Endothelial cell (in vitro differentiated cells): ENCODE measurements at places on chromosomes 13 and 19. TPM values are rescaled to one million over a fixed set of nuclear protein-coding genes. Genes with fewer than 3 reads are reported as not detected.

The CADM4 gene
- total RNA-seq: 21.1 TPM

The SHISA2 gene
- 71.5 TPM for total RNA-seq

The GPR183 gene
- not detected for total RNA-seq

The COMP gene
- not detected for total RNA-seq

DNA sequence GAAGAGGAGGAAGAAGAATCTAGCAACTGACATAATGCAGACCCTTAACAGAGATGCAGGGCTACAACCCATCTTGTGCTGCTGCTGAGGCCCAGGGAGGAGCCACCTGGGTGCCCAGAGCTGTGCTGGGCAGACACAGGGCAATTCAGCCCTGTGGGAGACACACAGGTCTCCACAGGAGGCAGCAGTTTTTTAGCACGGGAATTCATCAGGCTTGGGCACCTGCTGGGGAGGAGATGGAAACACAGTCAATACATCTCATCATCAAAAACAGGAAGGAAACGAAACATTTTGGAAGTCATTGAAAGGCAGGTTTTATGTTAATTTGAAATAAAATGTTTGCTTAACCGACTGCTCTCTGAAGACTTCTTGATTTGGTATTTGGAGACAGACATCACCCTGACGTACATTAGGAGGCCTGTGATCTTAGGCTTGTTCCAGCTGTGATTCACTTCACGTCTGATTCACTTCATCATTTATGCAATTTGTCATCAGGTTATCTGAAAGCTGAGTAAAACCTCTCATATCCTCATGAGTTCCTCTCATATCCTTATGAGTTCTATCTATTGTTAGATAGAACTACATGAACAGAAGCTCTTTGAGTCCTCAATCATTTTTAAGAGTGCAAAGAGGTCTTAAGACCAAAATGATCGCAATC lies 77.4 kb downstream of the CYSLTR2 start:
- H3K4me1 ChIP-seq: peaks cover 3% of the 10 kb centered on the region
- no peak overlapping the region for H3K4me3 ChIP-seq
- H3K27ac ChIP-seq: no peak overlapping the region
- H3K27me3 ChIP-seq: peaks cover 6% of the 10 kb centered on the region
- no peaks in the 10 kb centered on the region for H3K36me3 ChIP-seq
- DNase-seq: no peak

DNA sequence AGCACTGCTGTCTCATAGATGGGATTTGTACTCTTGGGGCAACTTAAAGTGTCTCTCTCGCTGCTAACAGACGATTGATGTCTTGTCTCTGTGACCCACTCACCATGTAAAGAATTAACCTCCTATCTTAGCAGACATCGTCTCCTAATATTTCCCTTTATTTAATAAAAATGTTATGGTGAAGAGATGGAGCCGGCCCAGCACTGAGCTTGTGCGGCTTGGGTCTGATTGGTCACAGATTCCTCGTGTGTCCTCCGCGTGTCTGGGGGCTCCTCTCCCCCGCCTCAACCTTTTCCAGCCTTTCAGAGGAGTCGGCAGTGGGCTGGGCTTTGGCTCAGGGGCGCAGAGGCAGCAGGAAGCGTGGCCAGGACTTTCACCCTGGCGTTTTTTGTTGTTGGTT lies 13.2 kb upstream of the CRTC1 start:
- no peak overlapping the region for H3K27ac ChIP-seq
- H3K4me1 ChIP-seq: no peaks in the 10 kb centered on the region
- DNase-seq: no peak
- H3K36me3 ChIP-seq: peaks cover 7% of the 10 kb centered on the region

DNA sequence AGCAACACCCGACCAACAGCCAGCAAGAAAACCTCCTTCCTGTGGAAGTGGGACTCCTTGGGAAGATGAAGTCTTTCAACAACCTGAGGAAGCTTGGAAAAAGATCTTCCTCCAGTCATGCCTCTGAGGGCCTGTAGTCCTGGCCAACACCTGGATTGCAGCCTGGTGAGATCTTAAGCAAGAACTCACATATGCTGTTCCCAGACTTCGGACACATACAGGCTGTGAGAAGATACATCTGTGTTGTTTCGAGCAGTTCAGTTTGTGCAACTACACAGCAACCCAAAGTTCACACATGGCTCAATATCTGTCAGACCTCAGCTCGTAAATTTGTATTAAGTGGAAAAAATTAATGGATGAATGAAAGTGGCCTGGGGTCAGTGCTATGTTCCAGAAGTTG lies 65.1 kb upstream of the UBAC2 start:
- H3K27me3 ChIP-seq: peaks cover 2% of the 10 kb centered on the region
- no peaks in the 10 kb centered on the region for H3K36me3 ChIP-seq
- no peaks in the 10 kb centered on the region for H3K4me1 ChIP-seq

DNA sequence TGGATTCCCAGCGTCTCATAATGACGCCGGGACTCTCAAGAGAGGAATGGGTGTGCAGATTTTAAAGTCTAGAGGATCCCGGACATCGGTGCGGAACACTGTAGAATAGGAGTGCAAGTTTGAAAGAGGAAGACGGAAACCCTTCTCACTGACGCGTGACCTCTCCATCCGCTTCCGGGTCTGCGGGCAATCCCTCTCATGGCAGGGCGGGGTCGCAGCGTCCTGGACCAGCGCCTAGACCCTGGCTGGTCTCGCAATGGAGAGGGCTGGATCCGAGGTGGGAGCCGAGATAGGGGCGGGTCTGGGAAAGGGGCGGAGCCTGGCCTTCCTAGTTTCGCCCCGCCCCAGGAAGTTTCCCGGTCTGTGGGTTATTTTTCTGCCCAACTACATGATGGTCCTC lies 4.6 kb upstream of the ZNF845 start:
- H3K27ac ChIP-seq: no peak overlapping the region
- peaks cover 3% of the 10 kb centered on the region for H3K4me1 ChIP-seq

- peaks cover 26% of the 10 kb centered on the region for H3K4me1 ChIP-seq
- peak; percentile 61 for DNase-seq
- H3K36me3 ChIP-seq: peaks cover 14% of the 10 kb centered on the region
- peak overlapping the region; percentile 91 for H3K4me3 ChIP-seq
- H3K27ac ChIP-seq: peak overlapping the region; percentile 62
- peaks cover 13% of the 10 kb centered on the region for H3K27me3 ChIP-seq
Observed at GRCh38 chr19:13099073-13099999, 3.3 kb downstream of the LYL1 start.

DNA sequence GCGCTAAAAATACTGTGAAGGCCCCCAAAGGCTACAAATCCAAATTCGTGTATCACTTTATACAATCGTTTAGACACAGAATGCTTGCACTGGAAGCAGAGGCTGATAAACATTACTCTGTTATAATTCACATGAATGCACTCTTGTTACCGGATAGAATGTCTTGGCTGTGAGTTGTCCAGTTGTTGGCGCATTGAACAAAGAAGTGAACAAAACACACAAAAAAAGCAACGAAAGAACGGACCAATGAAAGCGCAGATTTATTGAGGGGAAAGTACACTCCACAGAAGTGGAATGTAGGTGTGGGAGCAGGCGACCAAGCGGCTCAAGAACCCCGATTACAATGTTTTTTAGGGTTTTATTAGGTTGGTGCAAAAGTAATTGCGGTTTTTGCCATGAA lies 529 bp upstream of the ZNF418 start:
- H3K4me1 ChIP-seq: peaks cover 11% of the 10 kb centered on the region
- H3K36me3 ChIP-seq: peaks cover 37% of the 10 kb centered on the region
- H3K27me3 ChIP-seq: no peaks in the 10 kb centered on the region
- no peak for DNase-seq
- no peak overlapping the region for H3K27ac ChIP-seq

DNA sequence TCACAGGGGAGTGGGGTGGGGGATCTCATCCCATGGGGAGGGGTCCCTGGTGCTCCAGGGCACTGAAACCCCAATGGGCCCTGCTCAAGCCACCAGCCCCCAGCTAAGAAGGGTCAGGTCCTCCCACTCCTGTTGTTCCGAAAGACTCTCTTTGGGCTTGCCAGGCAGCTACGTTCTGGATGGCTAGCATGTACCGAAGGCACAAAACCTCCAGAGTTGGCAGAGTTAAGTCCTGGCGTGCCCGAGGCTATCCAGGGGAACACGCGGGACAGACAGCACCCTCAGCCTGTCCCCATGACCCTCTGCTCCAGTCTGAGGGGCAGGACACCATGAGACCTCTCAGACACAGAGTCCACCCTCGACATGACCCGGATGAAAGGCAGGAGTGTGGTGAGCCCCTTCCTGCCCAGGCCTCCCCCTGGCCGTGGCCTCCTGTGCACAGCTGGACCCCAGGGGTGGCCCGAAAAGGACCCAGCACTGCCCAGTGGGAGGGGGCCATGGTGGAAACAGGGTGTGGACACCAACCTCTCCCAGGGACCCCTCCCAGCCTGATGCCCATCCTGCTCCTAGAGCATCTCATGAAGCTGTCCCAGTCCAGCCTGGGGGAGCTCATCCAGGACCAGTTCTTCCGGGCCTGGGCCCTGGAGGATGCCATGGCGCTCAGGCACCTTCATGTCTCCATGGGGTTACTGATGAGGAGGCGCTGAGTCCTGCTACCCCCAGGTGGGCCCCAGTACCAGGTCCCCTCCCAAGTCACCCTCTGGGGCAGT lies 53.0 kb upstream of the TPM4 start:
- H3K4me3 ChIP-seq: no peak overlapping the region
- peaks cover 11% of the 10 kb centered on the region for H3K27me3 ChIP-seq
- no peaks in the 10 kb centered on the region for H3K4me1 ChIP-seq
- H3K36me3 ChIP-seq: peaks cover 3% of the 10 kb centered on the region

GRCh38 chr13:98988277-98988676 lies 10.4 kb upstream of the DOCK9 start:
- H3K36me3 ChIP-seq: no peaks in the 10 kb centered on the region
- no peak overlapping the region for H3K4me3 ChIP-seq
- no peaks in the 10 kb centered on the region for H3K27me3 ChIP-seq
- H3K27ac ChIP-seq: no peak overlapping the region
- H3K4me1 ChIP-seq: peaks cover 61% of the 10 kb centered on the region

DNA sequence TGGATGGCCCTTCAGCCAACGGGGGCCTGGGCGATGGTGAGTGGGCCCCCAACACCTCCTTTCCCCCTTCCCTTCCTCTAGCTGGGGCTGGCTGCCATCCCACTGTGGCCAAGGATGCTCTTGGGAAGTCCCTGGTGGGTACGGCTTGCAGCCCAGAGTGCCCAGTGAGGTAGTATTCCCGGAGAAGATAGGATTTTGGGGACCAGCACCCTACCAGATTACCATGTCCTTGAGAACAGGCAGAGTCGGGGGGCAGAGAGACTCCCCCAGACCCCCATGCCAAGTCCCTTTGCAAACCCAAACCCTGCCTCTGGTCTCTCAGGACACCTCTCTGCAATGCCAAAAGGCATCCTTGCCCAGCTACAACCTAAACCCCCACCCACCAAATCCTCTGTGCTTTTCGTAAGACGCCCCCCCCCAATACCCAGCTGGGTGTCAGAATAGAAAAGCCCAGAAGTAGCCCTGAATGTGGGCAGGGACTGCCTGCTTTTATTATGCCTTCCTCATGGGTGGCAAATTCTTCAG lies 1.7 kb downstream of the HIF3A start:
- H3K27me3 ChIP-seq: peaks cover 7% of the 10 kb centered on the region
- no peak for DNase-seq
- no peak overlapping the region for H3K27ac ChIP-seq
- peaks cover 6% of the 10 kb centered on the region for H3K36me3 ChIP-seq

- DNase-seq: no peak
- peaks cover 11% of the 10 kb centered on the region for H3K36me3 ChIP-seq
- H3K4me3 ChIP-seq: peak overlapping the region; percentile 80
- peaks cover 19% of the 10 kb centered on the region for H3K27me3 ChIP-seq
Observed at GRCh38 chr19:1171755-1172352, 2.2 kb downstream of the SBNO2 start.

GRCh38 chr19:36099166-36099785 lies 11.7 kb upstream of the OVOL3 start:
- no peak overlapping the region for H3K4me3 ChIP-seq
- H3K27ac ChIP-seq: no peak overlapping the region
- peaks cover 4% of the 10 kb centered on the region for H3K4me1 ChIP-seq
- no peak for DNase-seq
- peaks cover 13% of the 10 kb centered on the region for H3K36me3 ChIP-seq

DNA sequence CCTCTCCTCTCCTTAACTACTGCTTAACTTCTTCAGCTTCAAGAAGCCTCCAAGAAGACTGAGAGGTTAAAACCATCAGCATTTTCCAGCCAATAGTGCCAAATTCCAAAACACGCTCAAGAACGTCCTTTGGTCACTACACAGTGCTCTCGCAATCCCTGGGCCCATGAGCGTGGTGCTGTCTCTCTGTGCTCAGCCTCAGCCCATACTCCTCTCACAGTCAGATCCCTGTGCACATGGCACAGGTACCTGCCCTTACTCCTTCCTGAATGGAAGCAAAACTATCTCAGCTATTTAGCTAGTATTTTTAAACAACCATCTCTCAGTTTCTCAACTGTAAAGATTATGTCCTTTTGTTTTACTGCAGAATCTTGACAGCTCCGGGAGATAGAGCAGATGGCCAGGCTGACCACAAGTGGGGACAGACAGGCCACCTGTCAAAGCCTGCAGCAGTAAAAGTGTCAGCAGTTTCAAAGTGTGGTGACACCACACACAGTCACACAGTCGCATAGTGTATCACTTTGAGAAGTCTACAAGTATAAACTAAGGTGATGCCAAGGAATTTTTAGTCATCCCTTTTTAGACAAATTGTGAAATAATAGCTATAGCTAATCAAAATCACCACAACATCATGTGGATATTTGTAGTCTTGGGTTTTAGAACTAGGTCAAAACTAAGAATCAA lies 35.7 kb downstream of the DZIP1 start:
- H3K4me3 ChIP-seq: no peak overlapping the region
- H3K4me1 ChIP-seq: peaks cover 2% of the 10 kb centered on the region
- DNase-seq: no peak

- no peaks in the 10 kb centered on the region for H3K27me3 ChIP-seq
- no peaks in the 10 kb centered on the region for H3K36me3 ChIP-seq
- H3K4me1 ChIP-seq: no peaks in the 10 kb centered on the region
- no peak overlapping the region for H3K27ac ChIP-seq
- no peak overlapping the region for H3K4me3 ChIP-seq
Observed at GRCh38 chr19:31708520-31708919, 359.3 kb upstream of the TSHZ3 start.

DNA sequence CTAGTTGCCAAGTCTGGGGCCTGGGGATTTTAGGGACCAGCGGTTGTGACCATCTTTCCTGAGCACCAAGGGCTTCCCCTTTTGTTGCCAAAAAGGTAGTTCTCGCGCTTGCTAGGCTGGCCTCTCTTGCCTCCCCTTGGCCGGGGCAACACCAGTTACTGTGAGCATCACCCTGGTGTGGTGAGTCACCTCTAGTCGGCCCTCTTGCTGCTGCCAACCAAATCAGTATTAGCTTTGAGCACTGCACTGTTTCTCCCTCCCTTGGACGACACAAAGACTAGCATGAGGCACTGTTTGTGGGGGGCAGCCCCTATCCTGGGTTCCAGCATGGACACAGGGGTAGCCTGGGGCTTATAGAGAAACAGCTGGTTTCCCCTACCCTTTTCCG lies 6.9 kb downstream of the SYDE1 start:
- peaks cover 53% of the 10 kb centered on the region for H3K36me3 ChIP-seq
- H3K4me1 ChIP-seq: peaks cover 30% of the 10 kb centered on the region
- no peak overlapping the region for H3K27ac ChIP-seq
- H3K4me3 ChIP-seq: no peak overlapping the region
